ENCODE measurements at places on chromosomes 11 and 22.

GRCh38 chr11:122612123-122612824 is 43.2 kb upstream of the UBASH3B start:
- peaks cover 4% of the 10 kb centered on the region for H3K4me1 ChIP-seq
- H3K27ac ChIP-seq = no peak overlapping the region
- peaks cover 13% of the 10 kb centered on the region for H3K27me3 ChIP-seq
- H3K4me3 ChIP-seq = no peak overlapping the region
- H3K36me3 ChIP-seq = no peaks in the 10 kb centered on the region
- DNase-seq = no peak

GRCh38 chr22:17268501-17269223 is 49.4 kb upstream of the ADA2 start:
- H3K4me3 ChIP-seq = no peak overlapping the region
- peaks cover 43% of the 10 kb centered on the region for H3K4me1 ChIP-seq
- DNase-seq = no peak
- no peak overlapping the region for H3K27ac ChIP-seq
- no peaks in the 10 kb centered on the region for H3K36me3 ChIP-seq

GRCh38 chr22:32712644-32713355 is 88.7 kb upstream of the TIMP3 start:
- H3K4me1 ChIP-seq = peaks cover 10% of the 10 kb centered on the region
- no peaks in the 10 kb centered on the region for H3K36me3 ChIP-seq
- peaks cover 3% of the 10 kb centered on the region for H3K27me3 ChIP-seq
- DNase-seq = no peak

DNA sequence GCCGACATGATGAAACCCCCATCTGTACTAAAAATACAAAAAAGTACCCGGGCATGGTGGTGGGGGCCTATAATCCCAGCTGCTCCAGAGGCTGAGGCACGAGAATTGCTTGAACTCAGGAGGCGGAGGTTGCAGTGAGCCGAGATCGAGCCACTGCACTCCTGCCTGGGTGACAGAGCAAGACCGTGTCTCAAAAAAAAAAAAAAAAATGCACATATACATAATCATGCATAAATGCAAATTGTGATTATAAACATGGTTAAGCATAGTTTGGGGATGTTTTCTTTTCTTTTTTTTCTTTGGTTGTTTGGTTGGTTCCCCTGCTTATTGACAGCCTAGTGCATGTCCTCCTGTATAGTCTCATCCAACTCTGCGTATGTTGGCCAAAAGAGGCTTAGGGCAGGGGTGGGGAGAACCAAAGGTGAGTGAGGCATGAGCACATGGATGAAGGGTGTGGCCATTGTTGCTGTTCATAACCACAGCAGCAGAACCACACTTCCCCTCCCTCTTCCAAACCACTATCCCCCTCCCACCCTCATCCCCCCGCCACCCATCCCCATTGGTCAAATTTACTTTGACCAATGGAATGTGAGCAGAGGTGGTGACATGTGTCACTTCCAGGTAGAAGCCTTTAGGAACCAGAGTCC is 6.9 kb upstream of the VPS37C start:
- H3K4me3 ChIP-seq = no peak overlapping the region
- DNase-seq = no peak
- no peak overlapping the region for H3K27ac ChIP-seq
- H3K36me3 ChIP-seq = peaks cover 1% of the 10 kb centered on the region

- no peak overlapping the region for H3K27ac ChIP-seq
- no peak overlapping the region for H3K4me3 ChIP-seq
Observed at GRCh38 chr11:113847111-113847510, 28.3 kb downstream of the USP28 start.

DNA sequence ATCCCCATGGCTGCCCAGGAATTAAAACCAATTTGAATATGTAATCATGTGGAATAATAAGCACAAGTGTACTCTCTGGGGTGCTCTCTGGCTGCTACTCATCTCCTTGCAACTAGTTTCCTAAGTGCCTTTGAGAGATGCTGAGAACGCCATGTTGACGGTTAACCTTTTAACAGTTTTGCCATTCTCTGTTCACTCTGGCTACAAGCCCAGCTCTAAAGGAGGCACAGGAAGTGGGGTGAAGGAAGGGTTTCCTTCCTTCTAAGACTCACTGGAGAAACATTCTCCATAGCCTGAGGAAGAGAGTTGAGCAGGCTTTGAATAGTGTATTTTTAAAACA is 122.0 kb upstream of the ZC3H12C start:
- peak overlapping the region; percentile 43 for H3K27ac ChIP-seq
- H3K4me3 ChIP-seq = peak overlapping the region; percentile 51
- H3K4me1 ChIP-seq = peaks cover 28% of the 10 kb centered on the region
- no peak for DNase-seq

- H3K4me1 ChIP-seq = no peaks in the 10 kb centered on the region
- no peaks in the 10 kb centered on the region for H3K36me3 ChIP-seq
- DNase-seq = no peak
- H3K27ac ChIP-seq = no peak overlapping the region
Observed at GRCh38 chr11:32033491-32033890, 57.4 kb upstream of the RCN1 start.

GRCh38 chr22:25903294-25903693 is 161.3 kb downstream of the MYO18B start:
- H3K27ac ChIP-seq = no peak overlapping the region
- H3K4me1 ChIP-seq = no peaks in the 10 kb centered on the region
- no peaks in the 10 kb centered on the region for H3K27me3 ChIP-seq
- H3K4me3 ChIP-seq = no peak overlapping the region

- H3K4me1 ChIP-seq = peaks cover 11% of the 10 kb centered on the region
- H3K27me3 ChIP-seq = peaks cover 2% of the 10 kb centered on the region
- no peak overlapping the region for H3K4me3 ChIP-seq
- no peak for DNase-seq
- no peak overlapping the region for H3K27ac ChIP-seq
- no peaks in the 10 kb centered on the region for H3K36me3 ChIP-seq
Observed at GRCh38 chr11:121904148-121904547, 211.9 kb downstream of the BLID start.

GRCh38 chr11:39365809-39366436 is 2093.5 kb downstream of the LRRC4C start:
- H3K4me1 ChIP-seq = peaks cover 5% of the 10 kb centered on the region
- no peaks in the 10 kb centered on the region for H3K36me3 ChIP-seq
- H3K27me3 ChIP-seq = no peaks in the 10 kb centered on the region
- H3K27ac ChIP-seq = no peak overlapping the region

- no peak overlapping the region for H3K27ac ChIP-seq
- peaks cover 2% of the 10 kb centered on the region for H3K27me3 ChIP-seq
- no peaks in the 10 kb centered on the region for H3K4me1 ChIP-seq
- no peak overlapping the region for H3K4me3 ChIP-seq
Observed at GRCh38 chr11:129331871-129332274, 43.8 kb upstream of the BARX2 start.

DNA sequence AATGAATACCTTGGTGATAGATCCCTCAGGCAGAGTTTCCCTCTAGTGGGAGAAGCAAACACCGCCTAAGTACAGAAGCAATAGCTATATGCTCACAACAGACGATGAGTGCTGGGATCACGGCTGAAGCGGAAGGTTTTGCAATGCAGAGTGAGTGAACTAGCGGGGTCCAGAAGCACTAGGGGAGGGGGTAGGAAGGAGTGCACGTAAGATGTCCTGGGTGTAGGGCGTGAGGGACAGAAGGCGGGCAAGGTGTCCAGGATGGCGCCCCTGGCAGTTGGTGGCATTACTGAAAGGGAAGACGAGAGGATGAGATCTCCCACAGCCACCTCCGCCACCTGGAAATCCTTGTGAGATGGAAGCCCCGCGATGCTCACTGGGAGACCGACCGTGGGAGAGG is 81.0 kb downstream of the ETS1 start:
- H3K4me3 ChIP-seq = peak overlapping the region; percentile 78
- H3K27ac ChIP-seq = peak overlapping the region; percentile 96
- H3K36me3 ChIP-seq = peaks cover 94% of the 10 kb centered on the region
- H3K4me1 ChIP-seq = peaks cover 97% of the 10 kb centered on the region
- H3K27me3 ChIP-seq = no peaks in the 10 kb centered on the region

All from activated CD8-positive, alpha-beta T cell treated with anti-CD3 and anti-CD28 coated beads, Interleukin-2, amount 10 ng/mL, durations not matched to agents 7 days and 5 days (primary cell).